ENCODE measurements at places on chromosomes 1 and 21.

GRCh38 chr1:199759268-199759730 lies 268.2 kb upstream of the NR5A2 start:
- DNase-seq: no peak

GRCh38 chr1:89990976-89991831 lies 3.7 kb upstream of the ZNF326 start:
- peak; percentile 62 for DNase-seq

DNA sequence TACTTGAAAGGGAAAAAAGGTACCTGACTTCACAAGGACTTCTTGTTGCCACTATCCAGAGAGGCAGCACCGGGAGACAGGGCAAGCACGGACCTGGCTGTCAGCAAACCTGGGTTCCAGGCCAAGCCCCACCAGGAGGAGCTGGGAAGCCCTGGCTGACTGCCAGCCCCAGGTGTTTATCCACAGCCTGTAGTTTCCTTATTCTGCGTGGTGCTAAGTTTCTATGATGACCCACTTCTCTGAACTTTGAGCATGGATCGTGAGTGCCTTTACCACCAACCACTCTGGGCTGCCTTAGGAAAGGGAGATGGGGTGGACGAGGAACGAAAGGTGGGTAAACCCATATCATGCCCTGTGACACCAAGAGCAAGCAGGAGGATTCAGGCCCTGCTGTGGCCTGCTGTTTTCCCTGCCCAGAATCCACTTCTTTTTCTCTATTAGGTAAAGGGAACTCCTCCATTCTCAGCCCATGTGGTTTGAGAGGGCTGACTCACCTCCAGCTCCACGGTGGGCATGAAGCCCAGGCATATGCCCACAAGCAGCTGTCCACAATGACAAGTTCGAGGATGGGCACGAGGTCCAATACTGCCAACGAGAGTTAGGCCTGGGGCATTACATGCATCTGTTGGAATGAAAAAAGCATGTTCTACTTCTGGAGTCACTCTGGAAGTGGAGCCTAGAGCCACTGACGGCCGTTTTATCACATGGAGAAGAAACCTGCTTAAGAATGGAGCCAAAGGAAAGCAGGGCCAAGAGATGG lies 20.3 kb downstream of the TSPAN2 start:
- no peak for DNase-seq

DNA sequence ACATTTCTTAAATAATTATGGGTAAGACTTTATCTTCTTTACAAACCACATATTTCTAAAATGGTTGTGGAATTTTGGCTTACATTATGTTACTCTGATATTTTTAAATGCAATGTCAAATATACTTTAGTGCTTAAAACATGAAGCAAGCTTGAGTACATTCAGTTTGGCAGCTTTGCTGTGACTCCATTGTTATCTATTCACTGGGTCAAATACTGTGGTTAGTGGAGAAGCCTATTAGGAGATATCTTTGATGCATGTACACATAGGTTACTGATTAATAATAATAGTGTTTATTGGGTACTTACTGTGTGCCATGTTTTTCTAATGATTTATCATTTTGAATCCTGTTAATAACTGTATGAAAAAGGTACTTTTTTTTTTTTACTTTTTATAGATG lies 520.4 kb upstream of the B3GALT2 start:
- DNase-seq: no peak

GRCh38 chr1:26119892-26120608 lies 8.4 kb downstream of the PDIK1L start:
- no peak for DNase-seq
